ENCODE measurements at places on chromosomes 5 and 9. TPM values are rescaled to one million over a fixed set of nuclear protein-coding genes. Genes with fewer than 3 reads are reported as not detected.

Gene SNCB
- 0.80 TPM for total RNA-seq

Gene ELL2
- total RNA-seq: 21.6 TPM

Gene CMBL
- total RNA-seq: 13.1 TPM

DNA sequence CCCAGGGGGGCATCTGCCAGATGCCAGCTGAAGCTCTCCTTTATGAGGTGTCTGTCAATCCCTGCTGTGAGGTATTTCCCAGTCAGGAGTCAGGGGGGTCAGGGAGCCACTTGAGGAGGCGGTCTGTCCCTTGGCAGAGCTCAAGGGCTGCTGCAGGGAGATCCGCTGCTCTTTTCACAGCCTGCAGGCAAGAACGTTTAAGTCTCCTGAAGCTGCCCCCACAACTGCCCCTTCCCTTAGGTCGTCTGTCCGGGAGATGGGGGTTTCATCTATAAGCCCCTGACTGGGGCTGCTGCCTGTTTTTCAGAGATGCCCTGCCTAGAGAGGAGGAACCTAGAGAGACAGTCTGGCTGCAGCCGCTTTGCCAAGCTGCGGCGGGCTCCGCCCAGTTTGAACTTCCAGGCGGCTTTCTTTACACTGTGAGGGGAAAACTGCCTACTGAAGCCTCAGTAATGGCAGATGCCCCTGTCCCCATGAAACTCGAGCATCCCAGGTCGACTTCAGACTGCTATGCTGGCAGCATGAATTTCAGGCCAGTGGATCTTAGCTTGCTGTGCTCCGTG lies 148.3 kb downstream of the RPS23 start:
- no peak overlapping the region for H3K4me3 ChIP-seq
- no peaks in the 10 kb centered on the region for H3K27me3 ChIP-seq
- no peaks in the 10 kb centered on the region for H3K36me3 ChIP-seq
- no peaks in the 10 kb centered on the region for H3K4me1 ChIP-seq

DNA sequence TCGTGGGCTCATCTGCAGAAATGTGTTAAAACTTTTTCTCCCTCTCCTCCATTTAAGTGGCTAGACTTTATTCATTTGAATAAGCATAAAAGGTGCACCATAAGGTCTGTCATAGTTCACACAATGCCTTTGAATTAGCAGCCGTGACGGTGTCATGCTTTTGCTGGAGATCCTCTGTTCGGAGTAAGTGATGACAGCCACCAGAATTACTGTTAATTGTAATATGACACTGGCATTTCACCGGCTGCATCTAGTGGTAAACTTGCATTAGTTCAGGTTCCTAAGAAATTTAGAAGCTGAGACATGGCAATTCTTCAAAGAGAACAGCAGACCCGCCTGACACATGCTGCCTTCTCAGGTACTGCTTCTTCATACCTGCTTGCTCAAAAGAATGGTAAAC lies 241.7 kb downstream of the EBF1 start:
- H3K27me3 ChIP-seq: no peaks in the 10 kb centered on the region
- DNase-seq: no peak
- H3K36me3 ChIP-seq: no peaks in the 10 kb centered on the region

Measured in endothelial cell (in vitro differentiated cells).